ENCODE measurements at places on chromosomes 4 and X.

GRCh38 chrX:67346225-67346624 lies 197.6 kb upstream of the AR start:
- no peak for DNase-seq

DNA sequence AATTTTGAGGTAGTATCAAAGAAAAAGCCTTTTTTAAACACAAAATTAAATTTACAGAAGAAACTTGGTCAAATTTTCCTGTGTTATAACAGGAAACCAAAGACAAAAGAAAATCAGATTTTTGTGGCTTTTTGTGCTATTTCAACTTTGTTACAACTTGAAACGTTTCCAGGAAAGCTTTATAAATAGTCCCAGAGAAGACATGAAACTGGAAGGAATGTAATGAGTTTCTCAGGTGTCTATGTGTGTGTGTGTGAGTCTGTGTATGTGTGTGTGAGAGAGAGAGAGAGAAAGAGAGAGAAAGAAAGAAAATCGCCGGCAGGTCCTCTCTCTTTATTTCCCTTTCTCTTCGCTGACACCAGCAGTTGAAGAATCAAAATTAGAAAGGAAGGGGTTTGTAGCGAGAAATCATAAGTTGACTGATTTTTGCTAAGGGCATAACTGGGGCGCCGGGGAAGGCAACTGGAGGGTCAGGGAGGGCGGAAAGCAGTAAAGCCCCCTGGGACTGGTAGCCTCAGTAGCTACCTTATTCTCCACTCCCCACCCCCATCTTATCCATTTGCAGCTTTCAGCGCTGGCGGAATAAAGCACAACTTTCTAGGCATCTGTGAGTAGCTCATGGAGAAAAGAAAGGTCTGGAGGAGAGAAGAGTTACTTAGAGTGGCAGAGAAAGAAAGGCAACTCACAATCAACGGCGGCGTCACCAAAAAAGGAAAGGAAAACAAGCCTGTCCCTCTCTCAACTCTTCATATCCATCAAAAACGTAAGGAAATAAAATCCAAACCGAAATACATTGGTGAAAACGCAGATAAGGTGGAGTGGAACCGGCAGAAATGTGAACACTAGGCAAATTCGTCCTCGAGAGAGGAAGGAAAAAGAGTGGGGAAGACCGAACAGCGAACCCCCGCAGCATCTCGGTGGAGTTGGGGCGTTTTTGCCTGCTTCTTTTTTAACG lies 1.3 kb downstream of the TMEM47 start:
- DNase-seq, result no peak

DNA sequence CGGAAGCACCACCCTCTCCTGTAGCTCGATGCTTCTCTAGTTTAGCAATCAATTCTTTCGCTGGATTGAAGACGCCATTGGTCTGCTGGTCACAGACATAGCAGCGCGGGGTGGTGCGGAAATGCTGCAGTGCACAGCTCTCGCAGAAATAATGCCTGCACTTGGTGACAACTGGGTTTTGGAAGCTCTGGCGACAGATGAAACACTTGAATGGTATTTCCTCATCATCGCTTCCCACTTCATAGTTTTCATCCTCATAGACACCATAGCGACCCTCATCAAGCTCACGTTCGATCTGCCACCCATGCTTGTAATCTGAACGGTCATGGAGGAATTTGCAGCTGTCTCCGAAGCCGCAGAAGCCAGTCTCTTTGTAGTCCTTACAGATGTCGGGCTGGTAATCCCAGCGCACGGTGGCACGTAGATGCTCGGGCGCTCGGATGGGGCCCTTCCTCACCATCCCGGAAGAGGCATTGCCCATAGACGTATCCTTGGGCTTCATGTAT lies 854 bp downstream of the RNF113A start:
- no peak for DNase-seq

GRCh38 chr4:3345384-3345783 lies 52.6 kb downstream of the RGS12 start:
- no peak for DNase-seq

- DNase-seq, result peak; percentile 23
These were observed 95.6 kb downstream of the ADAMTS3 start for GRCh38 chr4:72473434-72473900.

DNA sequence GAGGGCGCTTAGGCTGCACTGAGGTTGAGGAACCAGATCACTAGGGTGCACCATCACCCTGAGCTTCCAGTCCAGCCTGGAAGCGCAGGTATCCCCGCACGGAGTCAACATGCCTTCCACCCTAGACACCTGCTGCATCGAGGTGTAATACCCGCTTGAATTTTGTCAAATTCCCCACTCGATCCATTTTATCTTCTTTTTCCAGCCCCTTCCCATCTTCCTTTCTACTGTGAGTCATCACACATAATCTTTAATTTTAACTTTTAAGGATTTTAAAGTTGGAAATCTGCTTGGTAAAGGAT lies 821 bp downstream of the PLK4 start:
- no peak for DNase-seq

DNA sequence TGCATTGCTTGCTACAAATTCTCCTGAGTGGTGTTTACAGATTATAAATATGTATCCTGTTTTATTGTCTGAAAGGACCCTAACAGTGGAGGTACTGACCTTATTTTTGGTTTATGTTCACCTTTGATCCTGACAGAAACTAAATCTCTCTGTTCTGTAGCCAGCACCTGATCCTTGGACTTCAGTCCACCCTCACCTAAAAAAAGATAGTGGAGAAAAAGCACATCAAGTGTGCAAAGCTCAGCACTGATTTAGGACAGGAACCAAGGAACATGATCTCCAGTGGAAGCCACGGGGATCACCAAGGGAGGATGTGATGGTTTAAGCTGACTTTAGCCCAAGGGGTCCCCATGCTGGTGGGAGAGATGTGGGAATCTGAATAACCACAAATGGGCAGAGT lies 22.3 kb upstream of the C4orf54 start:
- no peak for DNase-seq

DNA sequence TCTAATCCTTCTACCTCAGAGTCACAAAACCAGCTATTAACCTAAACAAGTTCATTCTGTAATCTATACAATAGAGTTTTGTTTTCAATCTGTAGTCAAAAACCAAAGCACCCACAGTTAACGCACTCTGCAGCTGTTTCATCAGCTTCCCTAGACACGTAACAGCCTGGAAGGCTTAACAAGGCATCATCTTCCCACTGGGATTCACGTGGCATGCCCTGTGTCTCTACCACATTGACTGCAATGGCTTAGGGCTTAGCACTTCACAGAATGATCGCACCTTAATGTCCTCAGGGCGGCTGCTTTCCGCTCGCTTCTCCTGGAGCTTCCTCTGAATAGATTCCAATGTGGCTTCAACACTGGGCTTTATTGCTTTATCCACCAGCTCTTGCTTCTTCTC lies 49.7 kb upstream of the NAP1L5 start:
- no peak for DNase-seq

DNA sequence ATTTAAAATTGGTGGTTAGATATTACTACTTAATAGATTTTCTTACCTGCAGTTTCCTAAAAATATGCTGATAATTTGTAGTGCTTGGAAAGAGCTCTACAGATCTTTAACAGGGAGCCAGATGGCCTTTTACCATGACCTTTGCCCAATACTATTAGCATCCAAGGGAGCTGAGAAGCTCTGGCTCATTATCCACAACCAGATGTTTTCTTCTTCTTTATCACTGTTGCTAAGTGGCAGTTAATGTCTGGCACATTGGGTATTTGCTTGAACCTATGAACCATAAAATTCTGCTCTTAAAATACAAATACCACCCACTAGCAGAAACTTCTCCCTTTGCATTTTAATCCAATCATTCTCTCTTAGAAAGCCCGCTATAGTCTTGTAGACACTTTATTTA lies 1480.3 kb downstream of the C4orf33 start:
- no peak for DNase-seq

GRCh38 chrX:151789179-151789800 lies 54.7 kb downstream of the CNGA2 start:
- DNase-seq, result peak; percentile 80

GRCh38 chrX:116272322-116272721 lies 101.8 kb downstream of the AGTR2 start:
- DNase-seq, result peak; percentile 70

- DNase-seq, result no peak
These were observed 857.0 kb upstream of the IGFBP7 start for GRCh38 chr4:57966987-57967760.

GRCh38 chrX:107971636-107972035 lies 10.5 kb downstream of the TEX13B start:
- DNase-seq, result no peak

GRCh38 chr4:182847576-182848450 lies 69.4 kb downstream of the DCTD start:
- no peak for DNase-seq
